ENCODE measurements at places on chromosomes 2 and 18.

GRCh38 chr2:20104900-20105545, 53.6 kb upstream of the LAPTM4A start:
- DNase-seq = no peak

DNA sequence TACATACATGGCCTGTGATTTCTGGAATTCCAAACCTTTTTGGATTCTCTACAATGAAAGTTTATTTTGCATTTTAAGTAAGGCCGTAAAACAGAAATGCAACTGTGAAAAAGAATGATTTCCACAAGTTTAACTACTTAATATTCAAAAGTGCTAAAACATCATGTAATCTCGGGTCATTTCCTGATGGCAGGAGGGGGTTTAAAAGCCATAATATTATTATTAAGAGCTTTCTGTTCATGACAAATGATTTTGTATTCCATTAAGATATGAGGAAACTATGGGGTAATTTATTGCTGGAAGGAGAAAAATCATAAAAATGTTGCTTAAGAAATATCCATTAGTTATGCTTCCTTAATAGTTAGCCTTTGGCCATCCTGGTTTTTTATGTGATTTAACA, 65.7 kb downstream of the COL4A3 start:
- DNase-seq = no peak

DNA sequence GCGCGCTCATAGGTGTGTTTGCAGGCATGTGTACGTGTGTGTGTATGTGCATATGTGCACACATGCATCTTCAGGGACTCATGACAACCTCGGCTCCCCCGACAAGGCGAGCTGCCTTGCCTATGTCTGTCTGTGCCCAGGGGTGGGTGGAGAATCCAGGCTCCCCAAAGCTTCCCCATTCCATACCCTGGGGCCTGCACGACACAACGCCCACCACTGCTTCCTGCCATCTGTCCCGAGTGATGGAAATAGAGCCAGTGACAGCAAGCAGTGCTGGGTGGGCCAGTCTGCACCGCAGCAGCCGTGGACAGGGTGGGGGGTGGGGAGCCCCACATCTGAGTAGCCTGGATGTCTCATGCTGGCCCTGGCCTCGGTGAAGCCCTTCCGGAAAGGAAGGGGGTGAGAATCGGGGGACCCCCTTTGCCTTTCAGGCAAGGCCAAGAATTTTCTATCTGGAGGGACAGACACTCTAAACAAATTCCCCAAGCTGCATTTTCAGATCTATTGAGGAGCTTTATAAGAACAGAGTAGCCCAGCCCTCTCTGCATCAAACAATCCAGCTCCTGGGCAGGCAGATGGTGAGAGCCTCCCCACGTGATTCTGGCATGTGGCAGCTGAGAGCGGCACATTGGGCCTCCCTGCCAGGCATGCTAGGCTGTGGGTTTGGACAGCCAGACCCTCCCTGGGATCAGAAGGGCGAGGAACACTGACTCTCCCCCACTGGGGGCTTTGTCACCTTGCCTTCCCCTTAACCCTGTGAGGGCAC, 4.9 kb downstream of the KCNIP3 start:
- DNase-seq = no peak

GRCh38 chr2:149538138-149538833, 49.3 kb downstream of the MMADHC start:
- no peak for DNase-seq

DNA sequence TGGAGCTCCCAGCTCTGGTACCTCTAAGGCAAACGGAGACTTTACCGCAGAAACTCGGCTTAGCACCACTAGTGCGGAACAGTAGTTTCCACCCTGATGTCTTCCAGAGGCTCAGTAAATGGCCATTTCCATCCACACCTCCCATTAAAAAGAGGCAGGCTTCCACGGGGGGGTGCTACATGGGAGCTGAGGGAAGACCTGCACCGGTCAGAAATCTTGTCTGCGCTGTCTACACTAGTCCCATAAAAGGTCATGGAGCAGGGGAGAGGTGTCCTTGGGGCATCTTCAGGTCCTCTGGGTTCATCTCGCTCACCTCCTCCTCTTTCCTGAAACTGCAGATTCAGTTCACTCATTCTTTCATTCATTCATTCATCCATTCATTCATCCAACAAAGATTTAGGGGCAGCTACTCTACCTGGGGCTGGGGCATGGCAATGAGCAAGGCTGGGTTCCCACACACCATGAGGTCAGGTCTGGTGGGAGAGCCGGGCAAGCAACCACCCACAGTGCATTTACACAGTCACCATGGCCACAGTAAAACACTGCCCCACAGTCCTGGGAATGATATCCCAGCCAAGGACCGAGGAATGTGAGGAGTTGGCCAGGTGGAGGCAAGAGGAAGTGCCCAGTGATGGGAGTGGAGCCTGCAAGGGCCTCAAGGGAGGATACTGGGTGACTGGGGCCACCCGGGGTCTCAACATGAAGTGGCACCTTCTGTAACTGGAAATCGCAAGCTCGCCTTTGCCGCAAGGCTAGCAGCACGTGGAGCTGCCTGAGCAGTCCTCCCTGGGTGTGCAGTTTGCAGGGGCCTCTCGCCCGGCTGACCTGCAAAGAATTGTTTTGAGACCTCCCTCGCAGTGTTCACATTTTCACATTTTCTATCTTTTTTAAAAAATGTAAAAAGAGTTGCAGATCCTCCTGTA, 180.2 kb upstream of the RAB6C start:
- DNase-seq = no peak

GRCh38 chr18:2657788-2658458, 2.4 kb downstream of the SMCHD1 start:
- no peak for DNase-seq

DNA sequence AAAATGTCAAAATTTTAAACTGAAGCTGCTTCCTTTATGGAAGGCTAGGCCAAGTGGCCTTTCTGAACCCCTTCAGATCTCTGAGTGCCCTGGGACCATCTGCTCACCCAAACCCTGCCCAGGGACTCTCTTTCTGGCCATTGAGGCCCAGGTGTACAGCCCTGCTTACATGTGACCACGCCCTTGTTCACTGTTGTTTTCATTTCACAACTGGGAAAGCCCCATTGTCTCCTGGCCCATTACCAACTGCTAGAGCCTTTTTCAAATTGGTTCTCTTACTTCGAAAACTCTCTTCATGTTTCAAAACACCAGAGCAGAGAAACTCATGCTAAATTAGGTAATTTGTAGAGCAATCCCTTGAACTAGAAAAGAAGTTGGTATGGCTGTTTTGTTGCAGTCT, 219.5 kb upstream of the TANK start:
- DNase-seq = no peak

All from activated naive CD4-positive, alpha-beta T cell (primary cell).